ENCODE measurements at places on chromosomes 1 and 21.
A peak's percentile ranks its signal among the peaks of the same experiment; 100 is the strongest.

- no peak for DNase-seq
Observed at GRCh38 chr1:100606438-100606837, 68.5 kb downstream of the GPR88 start.

DNA sequence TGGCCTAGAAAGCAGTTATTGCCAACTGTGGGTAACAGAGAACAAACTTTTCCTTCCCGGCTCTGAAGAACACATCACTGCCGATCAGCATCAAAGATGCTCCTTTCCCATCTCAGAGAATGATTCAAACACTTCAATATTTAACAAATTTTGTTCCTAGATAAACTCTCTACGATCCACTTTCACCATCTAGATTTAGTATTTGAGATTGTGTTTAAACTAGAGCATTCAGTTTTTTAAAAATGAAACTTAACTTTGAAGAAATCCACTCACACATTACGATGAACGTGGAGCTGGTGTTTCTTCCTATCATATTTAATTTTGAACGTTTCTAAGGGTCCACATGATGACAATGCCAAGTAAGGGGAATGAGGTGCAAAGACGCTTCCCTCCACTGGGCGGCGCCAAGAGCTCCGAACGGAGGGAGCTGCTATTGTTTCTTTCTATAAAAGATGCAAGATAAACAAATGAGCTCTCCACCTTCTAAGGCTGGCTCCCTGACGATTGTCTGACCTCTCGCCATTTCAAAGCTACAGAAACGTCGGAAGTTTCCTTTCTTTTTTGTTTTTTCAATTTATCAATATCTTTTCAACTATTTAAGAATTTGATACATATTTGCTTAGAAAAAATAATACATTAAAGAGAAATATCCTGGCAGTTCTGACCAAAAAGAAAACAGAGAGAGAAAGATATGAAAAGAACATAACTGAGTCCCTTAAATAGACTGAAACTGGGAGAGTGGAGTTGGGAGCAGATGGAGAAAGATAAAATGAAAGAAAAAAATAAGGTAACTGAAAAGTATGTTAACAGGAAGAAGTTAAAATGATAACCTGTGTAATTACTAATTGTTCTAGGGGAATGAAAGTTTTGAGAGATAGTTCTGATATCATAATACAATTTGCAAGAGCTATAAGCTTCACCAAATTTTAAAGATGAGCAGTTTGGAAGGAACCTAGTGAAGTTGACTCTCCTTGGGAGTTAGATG is 4.4 kb upstream of the BARHL2 start:
- no peak for DNase-seq

GRCh38 chr1:217253985-217254384 is 376.9 kb downstream of the GPATCH2 start:
- DNase-seq: no peak

DNA sequence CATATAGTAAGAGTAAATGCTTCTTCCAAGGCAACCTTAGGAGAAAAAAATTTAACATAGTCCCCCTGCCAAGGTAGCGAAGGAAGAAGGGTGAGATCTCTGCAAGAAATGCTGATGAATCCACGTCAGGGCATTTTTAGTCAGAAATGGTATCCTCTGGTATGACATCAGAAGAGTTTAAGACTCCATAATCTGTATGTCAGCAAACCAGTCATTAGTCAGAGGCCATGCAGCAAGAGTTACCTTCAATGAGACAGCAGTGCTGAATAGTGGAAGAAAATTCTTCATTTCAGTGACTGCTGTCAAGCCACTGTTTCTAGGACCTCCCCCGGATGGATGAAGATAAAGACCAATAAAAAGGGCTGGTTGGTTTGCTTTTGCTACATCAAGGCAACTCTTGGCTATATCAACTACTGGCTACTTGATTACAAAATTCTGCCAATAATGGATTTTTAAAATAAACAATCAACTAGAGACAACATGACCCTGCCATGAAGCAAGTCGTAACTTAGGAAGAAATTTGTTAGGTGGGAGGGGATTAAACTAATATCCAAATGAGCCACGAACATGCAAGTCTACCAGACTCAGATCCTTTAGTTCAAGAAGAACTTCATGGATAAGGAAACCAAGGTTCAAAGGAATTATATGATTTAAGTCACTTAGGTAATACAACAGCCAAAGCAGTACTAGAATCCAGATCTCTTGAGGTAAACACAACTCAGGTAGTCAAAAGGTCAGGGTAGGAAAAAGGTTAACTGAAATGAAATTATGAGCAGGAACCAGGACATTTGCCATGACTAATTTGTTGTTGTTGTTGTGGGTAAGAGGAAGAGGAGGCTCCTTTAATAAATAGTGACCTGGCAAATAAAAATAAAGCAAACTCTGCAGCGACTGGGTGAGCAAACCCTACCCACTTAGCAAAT is 25.6 kb upstream of the GUCA2A start:
- DNase-seq: no peak

DNA sequence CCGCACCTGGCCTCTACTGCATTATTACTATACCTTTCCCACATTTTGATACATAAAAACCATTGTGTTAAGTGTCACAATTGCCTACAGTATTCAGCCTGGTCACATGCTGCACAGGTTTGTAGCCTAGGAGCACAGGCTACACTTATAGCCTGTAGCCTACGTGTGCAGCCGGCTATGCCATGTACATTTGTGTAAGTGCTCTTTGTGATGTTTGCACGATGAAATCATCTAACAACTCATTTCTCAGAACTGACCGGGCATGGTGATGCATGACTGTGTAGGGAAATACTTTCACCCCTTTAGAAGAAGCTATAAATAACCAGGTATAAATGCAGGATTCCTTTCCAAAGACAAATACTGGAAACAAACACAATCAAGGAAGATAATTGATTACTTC is 12.1 kb downstream of the ERG start:
- DNase-seq: no peak

DNA sequence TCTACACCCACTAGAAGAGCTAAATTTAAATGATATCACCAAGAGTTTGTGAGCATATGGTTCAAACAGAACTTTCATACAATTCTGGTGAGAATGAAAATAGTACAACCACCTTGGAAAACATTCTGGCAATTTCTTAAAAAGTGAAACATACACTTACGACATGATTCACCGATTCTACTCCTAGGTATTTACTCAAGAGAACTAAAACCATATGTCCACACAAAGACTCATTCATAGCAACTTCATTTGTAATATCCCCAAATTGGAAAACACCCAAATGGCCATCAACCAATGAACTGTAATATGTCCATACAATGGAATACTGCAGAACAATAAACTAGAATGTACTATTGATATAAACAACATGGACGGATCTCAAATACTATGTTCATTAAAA is 51.2 kb upstream of the ADAM30 start:
- no peak for DNase-seq

DNA sequence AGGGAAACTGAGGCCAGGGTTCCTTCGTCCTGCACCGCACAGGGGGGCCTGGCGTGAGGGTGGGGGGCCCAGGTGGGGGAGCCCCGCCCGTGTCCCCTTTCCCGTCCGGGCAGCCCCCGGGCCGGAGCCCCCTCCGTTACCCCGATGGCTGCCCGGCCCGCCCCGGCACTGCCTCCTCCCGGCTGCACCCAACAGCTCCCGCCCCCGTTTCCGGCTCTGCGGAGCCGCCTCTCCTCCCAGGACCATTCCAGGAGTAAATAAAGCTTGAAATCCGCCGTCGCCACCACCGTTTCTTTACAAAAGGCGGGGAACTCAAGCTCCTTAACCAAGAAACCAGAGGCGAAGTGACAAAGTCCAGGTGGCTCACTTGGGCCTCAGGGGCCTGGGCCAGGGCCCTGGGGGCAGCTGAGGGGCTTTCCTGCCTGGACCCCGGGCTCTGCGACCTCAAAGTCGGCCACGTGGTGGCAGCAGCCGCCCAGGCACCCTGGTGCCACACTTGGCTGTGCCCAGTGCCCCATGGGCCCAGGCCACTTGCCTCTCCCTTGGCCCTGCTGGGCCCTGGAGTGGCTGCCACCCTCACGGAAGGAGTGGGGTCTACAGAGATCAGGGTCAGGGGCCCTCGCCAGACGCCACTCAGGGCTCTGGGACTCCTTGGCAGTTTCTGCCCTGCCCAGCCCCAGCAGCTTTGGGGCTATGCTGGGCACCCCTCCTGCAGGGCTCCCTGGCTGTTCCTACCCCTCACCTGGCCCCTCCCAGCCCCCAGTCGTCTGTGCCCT is 514 bp upstream of the FAAP20 start:
- DNase-seq: peak; percentile 89

DNA sequence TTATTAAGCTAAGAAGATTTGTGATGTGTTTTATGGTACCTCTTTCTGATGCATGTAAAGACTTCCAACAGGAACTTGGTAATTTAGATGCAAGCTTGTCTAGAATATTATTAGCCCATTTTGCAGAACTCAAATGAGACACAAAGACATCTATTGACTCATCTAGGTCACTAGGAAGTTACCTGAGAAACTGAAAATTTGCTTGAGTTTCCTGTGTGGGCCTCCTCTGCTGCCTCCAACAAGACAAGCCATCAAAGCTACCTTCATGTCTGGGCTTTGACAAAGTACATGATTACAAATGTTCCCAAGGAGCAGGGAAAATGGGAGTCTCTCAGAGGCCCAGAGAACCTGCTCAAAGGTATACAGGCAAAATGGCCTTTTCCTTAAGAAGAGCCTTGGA is 5.6 kb downstream of the RUNX1 start:
- no peak for DNase-seq

DNA sequence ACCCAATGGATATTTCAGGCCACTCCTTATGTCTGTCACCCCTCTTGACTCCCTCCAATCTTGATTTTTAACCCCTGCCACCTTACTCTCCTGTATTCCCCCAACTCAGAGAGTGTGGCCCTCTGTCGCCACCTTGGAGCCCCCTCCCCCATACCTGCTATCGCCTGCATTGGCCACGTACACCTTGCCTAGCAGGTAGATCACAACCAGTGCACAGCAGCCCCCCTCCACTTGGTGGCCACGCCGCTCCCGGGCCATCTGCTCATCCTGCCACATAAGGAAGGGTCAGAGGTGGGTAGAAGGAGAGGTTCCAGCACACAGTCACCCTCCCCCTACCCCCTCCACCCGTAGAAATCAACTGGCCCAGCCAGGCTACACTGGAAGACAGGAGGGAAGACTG is 2.9 kb downstream of the PPM1J start:
- no peak for DNase-seq

GRCh38 chr1:98398649-98399048 is 262.9 kb upstream of the SNX7 start:
- no peak for DNase-seq

- DNase-seq: no peak
Observed at GRCh38 chr1:14263671-14264070, 334.8 kb upstream of the KAZN start.

DNA sequence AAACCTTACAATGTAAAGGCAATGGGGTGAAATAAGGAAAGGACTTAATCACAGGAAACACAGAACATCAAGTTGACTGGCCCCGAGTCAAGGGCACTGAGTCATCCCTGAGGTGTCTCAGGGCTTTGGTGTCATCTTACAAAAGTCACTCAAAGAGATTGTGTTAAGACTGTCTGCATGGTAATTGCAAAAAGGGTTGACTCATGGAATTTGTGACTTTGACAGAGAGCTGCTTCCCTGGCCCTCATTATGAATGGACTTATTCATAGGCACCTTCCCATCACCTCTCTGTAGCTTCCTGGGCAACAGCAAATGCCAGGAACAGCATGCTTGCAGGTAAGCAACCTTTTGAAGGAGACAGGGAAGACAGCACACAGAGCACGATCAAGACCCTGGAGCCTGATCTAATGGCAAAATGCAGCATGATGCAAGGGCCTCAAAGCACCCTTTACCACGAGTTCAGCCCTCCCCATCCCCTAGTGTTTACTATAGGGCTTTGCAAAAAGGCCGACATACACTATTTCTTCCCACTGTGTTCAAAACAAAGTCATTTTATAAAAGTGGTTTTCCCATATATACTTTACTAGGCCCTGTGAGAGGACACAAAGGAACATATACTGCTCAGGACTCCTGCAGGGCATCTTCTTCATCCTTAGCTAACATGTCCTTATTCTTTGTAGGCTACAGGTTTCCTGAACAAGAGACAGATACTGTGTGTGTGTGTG is 17.1 kb downstream of the ZP4 start:
- DNase-seq: no peak

DNA sequence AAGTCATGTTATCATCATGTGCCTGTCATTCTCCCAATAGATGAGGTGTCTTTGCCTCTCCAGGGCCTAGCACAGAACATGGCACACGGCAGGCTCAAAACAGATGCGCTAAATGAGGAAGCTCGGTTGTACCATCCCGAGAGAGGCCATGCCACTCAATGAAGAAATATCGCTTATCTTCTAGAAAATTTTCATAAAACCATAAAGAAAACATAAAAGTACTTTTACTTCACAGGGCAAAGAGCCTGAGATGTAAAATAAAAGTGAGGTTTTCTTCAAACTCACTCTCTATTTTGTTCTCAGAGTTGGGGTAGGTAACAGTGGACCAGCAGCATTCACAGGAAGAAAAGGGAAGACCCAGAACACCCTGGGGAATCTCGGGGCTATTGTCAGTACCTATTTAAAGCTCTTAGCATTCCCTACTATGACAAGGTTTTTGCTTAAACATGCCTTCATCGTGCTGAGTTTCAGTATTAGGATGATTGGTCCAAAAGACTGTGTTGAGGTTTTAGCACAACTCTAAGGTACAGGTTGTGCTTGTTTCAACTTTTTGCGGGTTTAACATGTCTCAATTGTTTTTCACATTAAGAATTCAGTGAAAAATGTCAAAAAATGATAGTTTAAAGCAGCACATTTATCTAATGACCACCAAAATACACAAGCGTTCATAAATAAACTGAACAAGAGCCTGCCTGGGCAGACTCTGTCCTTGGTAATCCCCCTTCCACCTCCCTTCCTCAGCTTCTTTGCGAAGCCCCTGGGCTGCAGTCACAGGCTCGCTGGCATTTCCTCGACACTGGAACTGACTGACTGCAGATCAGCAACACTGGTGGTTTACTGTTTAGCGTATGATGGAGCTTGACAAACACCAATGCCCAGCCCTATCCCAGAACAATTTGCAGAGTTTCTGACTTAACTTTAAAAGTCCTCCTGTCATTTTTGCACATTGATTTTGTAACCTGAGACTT is 55.6 kb downstream of the COQ8A start:
- DNase-seq: no peak

DNA sequence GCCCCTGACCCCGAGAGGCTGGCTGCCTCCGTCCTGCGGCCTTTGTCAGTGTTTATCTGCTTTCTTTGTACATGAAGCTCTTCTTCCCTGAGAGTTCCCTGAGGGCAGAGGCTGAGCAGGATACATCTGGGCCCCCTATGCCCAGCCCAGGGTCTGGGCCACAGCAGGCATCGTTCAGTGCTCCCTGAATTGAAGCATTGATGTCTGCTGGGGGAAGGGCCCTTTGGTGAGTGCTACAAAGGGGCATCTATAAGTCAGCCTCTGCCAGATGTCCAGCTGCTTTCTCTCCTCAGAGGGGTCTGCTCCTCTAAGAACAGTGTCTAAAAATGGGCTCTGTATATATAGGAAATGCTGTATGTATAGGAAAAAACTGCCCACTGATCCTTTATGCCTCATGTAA is 2.1 kb downstream of the HEYL start:
- no peak for DNase-seq

DNA sequence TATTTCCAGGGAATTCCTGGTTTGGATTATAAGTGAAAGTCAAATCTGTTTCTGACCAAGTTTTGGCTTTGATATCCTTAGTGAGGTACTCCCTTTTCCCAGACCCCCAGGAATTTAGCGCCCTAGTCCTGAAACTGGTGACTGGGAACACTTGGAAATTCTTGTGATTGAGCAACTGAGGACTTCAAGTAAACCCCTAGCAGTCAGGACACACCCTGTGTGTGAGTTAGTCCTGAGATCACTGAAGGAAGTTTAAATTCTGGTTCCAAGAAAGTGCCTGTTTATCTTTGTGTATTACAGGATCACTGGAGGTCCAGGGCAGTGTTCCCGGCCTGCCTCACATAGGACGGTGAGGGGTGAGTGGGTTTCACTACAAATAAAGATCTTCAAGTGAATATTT is 95.1 kb upstream of the F3 start:
- DNase-seq: no peak

Data from activated CD4-positive, CD25-positive, alpha-beta regulatory T cell treated with anti-CD3 and anti-CD28 coated beads, Interleukin-2, amount 50 U/mL, for 72 hours (primary cell).